ENCODE measurements at places on chromosomes 1 and 21.

DNA sequence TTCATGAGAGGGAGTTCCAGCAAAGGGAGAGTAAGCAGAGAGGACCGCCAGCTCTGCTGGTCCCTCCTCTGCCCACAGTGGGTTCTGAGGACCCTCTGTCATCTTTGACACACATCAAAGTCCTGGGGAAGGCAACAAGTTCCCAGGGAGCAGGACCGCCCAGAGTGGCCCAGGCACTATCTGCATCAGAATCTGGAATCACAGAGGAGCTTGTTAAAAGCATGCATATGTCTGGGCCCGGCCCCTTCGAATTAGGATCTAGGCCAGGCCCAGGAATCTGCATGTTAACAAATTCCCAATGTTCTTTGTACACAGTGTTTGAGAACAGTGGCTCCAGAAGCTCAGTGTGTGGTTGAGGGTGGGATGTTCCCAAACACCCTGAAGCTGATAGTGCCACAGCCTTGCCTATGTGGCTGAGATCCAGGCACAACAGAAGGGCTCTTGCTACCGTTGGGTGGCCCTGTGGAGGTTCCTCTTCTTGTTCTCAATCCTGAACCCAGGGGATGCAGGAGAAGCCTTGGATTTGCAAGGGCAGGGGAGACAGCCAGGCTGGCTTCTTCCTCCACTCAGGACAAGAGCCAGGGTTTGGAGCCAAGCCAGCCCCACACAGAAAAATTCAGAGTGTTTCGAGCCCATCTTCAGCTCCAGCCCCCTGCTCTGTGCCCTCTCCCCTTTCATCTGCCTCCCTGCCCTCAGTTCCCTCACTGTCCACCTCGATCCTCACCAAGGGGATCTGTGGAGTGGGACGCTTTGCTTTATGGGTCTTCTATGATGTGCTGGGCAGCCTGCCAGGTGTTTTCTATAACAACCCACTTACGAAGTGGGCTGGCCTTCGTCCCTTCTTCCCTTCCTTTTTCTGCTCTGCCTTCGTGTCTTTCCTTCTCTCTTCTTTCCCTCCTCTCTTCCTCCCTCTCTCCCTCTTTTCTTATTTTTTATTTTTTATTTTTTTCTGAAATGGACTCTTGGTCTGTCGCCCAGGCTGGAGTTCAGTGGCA is 129.0 kb upstream of the TMPRSS2 start:
- DNase-seq = no peak

- no peak for DNase-seq
These were observed 2.5 kb downstream of the TRAF3IP3 start for GRCh38 chr1:209758400-209758799.

DNA sequence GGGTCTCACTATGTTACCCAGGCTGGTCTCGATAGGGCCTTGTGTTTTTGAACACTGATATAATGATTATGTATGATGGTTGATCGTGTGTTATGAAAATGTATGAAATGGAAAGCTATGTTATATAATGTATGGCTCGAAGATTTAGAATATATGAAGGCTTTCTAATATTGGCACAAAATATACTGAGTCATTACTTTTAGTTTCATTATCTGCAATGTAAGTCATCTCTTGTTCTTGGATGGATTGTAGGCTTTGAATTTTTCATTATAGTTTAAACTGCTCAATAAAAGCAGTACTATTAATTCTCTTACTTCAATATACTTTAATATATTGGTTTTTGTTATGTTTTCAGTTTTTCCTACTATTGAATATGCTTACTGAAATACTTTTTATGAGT is 10.1 kb downstream of the FMN2 start:
- DNase-seq = no peak

- no peak for DNase-seq
These were observed 24.6 kb upstream of the CLCA4 start for GRCh38 chr1:86522240-86522639.

DNA sequence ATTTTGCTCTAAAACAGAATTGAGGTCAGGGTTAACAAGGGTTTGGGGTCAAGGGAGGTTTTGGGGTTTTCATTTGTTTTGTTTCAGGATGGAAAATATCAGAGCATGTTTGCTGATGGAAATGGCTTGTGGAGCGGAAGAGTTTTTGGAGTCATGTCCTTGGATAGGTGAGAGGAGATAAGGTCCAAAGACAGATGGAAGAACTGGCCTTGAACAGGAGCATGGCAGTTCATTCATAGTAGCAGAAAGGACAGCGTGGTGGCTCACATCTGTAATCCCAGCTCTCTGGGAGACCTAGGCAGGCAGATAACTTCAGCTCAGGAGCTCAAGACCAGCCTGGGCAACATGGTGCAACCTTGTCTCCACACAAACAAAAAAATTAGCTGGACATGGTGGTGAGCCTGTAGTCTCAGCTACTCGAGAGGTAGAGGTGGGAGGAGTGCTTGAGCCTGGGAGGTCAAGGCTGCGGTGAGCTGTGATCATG is 65.1 kb downstream of the MAB21L3 start:
- no peak for DNase-seq

DNA sequence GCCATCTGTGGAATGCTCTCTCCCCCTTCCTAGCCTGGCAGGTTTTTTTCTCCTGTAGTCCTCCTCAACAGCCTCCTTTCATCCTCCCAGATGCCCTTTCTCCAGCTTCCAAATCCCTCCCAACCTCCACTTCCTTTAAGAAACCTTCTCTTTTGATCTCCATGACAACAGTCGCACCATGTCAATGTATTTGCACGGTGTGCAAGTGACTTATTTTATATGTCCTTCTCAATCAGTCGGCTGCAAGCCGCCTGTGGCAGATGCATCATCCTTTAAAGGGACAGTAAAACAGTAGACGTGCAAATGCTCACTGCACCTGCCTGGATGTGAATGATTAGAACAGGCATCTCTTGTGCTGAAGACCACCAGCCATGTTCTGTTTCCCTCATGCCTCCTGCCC is 285.2 kb downstream of the PCP4 start:
- no peak for DNase-seq

GRCh38 chr1:226787638-226788037 is 48.6 kb upstream of the ITPKB start:
- no peak for DNase-seq
